ENCODE measurements at places on chromosomes 16 and 17.

- DNase-seq: no peak
Observed at GRCh38 chr17:43146649-43147048, 21.5 kb upstream of the BRCA1 start.

GRCh38 chr16:17299790-17300189 is 171.0 kb downstream of the XYLT1 start:
- no peak for DNase-seq

DNA sequence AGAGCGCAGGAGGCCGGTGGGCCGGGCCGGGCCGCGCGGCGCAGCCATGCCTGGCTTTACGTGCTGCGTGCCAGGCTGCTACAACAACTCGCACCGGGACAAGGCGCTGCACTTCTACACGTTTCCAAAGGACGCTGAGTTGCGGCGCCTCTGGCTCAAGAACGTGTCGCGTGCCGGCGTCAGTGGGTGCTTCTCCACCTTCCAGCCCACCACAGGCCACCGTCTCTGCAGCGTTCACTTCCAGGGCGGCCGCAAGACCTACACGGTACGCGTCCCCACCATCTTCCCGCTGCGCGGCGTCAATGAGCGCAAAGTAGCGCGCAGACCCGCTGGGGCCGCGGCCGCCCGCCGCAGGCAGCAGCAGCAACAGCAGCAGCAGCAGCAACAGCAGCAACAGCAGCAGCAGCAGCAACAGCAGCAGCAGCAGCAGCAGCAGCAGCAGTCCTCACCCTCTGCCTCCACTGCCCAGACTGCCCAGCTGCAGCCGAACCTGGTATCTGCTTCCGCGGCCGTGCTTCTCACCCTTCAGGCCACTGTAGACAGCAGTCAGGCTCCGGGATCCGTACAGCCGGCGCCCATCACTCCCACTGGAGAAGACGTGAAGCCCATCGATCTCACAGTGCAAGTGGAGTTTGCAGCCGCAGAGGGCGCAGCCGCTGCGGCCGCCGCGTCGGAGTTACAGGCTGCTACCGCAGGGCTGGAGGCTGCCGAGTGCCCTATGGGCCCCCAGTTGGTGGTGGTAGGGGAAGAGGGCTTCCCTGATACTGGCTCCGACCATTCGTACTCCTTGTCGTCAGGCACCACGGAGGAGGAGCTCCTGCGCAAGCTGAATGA is 606 bp downstream of the THAP11 start:
- DNase-seq: peak; percentile 68

- DNase-seq: no peak
Observed at GRCh38 chr16:80380514-80380913, 160.3 kb upstream of the DYNLRB2 start.

DNA sequence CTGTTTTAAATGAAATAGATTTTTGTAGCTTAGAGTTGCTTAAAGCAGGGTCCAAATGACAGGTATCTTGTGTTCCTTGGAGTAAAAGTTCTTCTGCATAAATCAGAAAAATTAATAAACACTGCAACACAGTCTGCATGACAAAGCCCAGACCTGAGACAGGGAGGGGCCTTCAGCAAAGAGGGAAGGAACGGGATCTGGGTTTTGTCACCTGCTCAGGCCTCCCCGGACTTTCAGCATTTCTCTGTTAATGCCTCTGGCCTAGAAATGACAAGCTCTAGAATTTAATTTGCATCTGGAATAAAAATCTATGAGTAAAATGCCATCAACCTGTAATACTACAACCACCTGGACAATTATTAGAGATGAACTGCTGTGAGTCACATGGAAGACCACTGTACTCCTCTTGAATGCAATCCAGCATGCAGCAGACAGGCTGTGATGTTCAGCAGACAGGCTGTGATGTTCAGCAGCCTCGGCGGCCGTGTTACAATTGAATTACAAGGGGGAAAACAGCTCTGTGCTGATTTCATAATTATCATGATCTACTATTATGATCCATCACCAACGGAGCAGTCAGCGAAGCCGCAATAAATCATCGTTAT is 170.2 kb downstream of the TOX3 start:
- no peak for DNase-seq

DNA sequence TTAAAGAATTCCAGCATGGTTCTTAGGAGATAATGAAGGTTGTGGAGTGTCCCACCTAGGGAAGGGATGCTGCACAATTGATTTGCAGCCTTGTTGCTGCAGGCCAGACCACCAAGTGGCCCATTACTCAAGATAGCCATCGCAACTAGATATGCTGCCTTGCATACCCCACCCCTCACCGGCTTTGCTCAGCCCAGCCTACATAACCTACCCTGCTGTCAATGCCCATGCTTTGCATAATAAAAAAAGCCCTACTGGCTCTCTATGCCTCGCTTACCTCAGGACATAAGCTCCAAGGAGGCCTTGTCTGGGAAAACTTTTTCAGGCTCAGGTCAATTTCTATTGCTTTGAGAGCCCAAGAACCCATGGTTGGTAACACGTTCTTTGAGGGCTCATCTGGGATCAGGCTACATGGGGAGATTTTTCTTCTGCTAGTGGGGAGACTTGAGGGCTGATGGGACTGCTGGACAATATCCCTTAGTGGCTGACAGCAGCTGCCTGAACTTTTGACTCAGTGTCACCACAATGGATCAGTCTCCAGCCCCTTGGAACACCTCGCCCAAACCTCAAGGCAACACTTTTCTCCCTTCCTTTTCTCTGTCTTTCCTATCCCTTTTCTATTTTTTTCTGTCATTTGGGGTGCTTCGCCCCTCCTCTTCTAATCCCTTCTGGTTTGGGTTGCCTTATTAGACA is 38.3 kb downstream of the SCPEP1 start:
- no peak for DNase-seq

DNA sequence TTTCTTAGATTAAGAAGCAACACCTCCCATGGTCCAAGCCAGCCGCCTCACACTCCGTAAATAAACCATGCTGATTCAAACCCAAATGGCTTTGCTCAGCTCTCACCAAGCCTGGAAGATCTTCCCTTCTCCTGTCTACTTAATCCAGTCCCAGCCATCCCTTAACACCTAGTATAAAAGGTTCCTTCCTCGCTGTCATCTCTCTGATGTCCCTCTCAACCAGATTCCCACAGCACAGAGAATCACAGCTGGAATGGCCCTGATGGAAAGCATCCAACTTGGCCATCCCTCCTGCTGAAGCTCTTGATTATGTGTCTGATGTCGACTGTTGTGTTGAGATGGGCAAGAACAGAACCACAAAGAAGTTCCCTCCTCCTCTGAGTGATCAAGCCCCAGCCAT is 50.6 kb upstream of the ADCY9 start:
- DNase-seq: no peak

GRCh38 chr17:1590747-1591473 is 28.3 kb upstream of the PITPNA start:
- DNase-seq: no peak

GRCh38 chr17:55264278-55264644 is 499 bp upstream of the HLF start:
- no peak for DNase-seq

GRCh38 chr16:55077266-55077665 is 146.6 kb downstream of the IRX5 start:
- DNase-seq: no peak

DNA sequence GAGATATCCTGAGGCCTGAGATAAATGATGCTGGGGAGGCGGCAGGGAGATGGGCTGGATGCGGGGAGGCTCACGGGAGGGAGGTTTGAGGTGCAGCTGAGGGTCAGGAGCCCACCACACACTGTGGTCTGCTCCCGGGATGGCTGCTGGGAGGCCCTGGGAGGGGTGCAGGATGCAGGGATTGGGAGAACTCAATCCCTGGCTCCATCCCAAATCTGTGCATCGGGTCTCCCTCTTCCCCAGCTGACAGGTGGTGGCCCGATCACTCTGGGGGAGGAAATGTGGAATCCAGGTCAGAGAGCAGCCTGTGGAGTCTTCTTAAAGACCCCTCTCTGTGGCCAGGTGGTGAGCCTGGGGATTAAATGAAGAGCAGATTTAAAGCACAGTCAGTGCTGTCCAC is 12.0 kb downstream of the PHB1 start:
- DNase-seq: no peak

DNA sequence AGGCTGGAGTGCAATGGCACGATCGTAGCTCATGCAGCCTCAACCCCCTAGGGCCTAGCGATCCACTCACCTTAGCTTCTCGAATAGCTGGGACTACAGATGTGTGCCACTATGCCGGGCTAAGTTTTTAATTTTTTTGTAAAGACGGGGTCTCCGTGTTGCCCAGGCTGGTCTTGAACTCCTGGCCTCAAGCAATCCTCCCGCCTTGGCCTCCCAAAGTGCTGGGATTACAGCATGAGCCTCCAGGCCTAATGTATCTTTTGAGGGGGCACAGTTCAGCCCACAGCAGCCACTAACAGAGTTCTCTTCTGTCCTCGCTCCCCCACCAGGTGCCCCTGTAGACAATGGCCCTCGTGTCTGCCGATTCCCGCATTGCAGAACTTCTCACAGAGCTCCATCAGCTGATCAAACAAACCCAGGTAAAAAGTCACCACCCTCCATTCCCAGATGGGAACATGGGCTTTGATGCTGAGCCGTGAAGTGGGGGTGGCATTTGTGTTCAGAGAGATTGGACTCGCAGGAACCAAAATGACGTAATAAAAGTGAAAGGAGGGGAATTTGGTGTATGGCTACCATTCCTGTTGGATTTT is 16.0 kb downstream of the SULT1A2 start:
- DNase-seq: no peak

DNA sequence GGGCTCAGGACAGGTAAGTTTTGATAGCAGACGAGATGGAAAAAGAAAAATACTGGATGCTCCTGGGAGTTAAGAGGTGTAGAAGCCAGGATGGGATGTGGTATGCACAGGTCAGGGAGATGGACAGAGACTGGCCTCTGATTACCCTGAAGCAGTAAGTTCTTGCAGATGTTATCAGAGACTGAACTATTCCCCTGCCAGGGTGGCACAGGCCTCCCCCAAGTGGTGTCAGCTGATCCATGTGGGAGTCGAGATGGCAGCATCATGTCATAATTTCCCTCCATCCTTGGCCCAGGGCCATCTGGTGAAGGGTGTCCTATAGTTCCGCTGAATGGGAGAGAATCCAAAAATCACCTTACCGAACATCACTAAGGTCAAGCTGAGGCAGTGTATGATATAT is 14.1 kb upstream of the NKD1 start:
- no peak for DNase-seq

- DNase-seq: no peak
Observed at GRCh38 chr17:64630309-64631223, 31.5 kb downstream of the SMURF2 start.

GRCh38 chr17:43846221-43846712 is 709 bp upstream of the CD300LG start:
- peak; percentile 82 for DNase-seq

GRCh38 chr16:18958621-18959029 is 25.1 kb upstream of the TMC7 start:
- DNase-seq: no peak

GRCh38 chr16:68283801-68284598 is 19.7 kb downstream of the SLC7A6 start:
- no peak for DNase-seq

- no peak for DNase-seq
Observed at GRCh38 chr17:73785958-73786743, 141.9 kb upstream of the SDK2 start.

GRCh38 chr17:57662644-57663308 is 82.3 kb downstream of the CCDC182 start:
- DNase-seq: peak; percentile 39

GRCh38 chr17:1147664-1148063 is 32.1 kb downstream of the ABR start:
- no peak for DNase-seq

DNA sequence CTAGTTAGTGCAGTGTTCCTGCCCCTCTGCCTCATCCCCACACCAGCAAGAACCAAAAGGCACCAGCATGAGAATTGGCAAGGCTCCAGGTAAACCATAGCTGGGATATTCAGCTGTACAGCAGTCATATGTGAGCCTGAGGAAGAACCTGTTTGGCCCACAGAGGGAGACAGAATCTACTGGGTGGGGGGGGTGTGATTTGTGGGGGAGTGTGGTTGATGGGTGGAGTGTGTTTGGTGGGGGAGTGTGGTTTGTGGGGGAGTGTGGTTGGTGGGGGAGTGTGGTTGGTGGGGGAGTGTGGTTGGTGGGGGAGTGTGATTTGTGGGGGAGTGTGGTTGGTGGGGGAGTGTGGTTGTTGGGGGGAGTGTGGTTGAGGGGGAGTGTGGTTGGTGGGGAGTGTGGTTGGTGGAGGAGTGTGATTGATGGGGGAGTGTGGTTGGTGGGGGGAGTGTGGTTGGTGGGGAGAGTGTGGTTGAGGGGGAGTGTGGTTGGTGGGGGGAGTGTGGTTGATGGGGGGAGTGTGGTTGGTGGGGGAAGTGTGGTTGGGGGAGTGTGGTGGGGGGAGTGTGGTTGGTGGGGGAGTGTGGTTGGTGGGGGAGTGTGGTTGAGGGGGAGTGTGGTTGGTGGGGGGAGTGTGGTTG is 19.5 kb downstream of the MINK1 start:
- DNase-seq: no peak

GRCh38 chr17:41326173-41327145 is 10.9 kb upstream of the KRTAP17-1 start:
- DNase-seq: no peak

DNA sequence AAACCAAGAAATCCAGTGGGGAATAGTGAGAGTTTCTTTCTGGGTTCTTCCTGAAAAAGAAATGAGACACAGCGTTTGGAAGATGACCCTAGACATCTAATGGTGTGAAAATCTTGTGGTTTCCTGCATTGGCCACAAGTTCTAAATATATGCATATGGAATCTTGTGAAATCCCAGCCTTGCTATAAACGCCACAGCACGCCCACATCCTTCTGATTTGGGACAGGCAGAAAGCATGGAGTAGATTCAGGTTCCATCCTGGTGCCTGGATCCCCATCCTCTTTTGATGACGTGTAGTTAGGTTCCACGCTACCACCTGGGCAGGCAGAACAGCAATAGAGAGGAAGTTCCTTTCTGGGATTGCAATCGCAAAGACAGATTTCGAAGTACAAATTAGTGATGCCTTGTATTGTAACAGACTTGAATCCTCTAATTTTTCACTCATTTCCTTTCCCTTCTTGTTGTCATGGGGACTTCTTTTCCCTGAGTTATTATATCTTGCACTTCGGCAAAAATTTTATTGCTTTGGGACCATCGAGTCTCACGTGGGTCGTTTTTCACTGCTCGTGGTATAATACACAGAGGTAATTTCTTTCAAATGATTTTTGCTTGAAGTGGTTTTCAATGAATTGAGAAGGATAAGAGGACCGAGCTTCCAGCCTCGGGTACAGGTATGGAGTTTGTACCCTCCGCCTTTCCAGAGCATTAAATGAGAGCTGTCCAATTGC is 37.6 kb downstream of the HS3ST4 start:
- DNase-seq: no peak
